ENCODE measurements at places on chromosomes 16 and 17.

GRCh38 chr17:66467766-66468165, 165.4 kb downstream of the PRKCA start:
- no peak for DNase-seq

DNA sequence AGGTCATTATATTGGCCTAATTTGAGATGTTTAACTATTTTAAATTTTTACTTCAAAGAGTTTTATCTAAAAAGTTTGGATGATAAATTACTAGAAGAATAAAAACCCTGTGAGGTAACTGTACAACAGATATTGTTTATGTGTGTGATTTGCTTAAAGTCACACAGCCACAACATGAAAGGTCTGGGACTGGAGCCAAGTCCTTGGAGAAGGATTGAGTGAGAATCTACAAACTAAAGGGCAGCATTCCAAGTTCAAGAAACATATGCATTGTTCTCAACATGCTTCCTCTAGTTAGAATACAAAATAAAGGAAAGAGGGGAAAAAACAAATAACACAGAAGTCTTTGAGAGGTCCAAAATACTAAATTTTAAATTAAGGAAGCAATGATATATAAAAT, 131.5 kb upstream of the MON1B start:
- DNase-seq, result no peak

DNA sequence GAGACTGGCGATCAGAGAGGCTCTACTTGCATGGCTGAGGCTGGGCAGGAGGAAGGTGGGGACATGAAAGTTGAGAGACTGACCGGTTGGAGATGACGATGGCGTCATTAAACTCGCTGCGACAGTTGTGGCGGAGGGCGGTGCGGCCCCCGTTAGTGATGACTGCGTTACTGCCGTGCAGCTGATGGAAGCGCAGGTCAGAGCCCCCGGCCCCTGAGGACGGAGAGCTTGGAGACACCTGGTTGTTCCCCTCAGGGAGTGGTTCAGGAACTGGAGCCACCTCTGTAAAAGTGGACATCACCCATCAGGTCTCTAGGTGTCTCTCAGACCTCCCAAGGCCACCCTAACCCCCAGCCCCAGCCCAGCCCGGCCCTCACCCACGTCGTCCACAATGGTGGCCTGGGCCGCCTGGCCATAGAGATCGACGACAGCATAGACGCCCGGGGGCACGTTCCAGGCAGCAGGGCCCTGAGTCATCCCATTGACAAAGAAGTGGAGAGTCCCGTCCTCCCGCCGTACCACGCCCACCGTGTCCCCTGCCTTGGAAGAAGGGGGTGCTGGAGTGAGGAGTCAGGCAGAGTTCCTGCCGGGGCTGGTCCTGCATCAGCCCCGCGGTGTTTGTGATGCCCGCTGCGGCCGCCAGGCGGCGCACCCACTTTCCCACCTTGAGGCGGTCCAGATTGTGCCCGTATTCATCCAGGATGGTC, 5.3 kb downstream of the NEURL4 start:
- DNase-seq, result no peak

GRCh38 chr16:19709381-19710136, 8.5 kb downstream of the KNOP1 start:
- no peak for DNase-seq

DNA sequence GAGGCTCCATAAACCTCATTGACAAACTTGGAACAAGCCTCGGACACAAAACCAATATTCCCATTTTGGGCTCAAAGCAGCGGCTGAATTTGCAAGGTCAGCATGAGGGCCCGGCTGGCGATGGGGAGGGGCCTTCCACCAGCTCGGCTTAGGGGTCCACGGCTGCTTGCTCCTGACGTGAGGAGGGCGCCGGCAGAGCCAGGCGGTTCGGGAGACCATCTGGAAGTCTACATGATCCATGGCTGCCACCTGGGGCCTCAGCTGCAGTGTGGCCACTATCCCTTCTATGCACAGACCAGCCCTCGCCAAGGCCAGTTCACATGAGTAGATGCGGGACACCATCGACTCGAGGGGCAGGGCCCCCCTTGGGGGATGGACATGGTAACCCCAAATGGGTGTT, 39.1 kb downstream of the NDEL1 start:
- DNase-seq, result no peak

DNA sequence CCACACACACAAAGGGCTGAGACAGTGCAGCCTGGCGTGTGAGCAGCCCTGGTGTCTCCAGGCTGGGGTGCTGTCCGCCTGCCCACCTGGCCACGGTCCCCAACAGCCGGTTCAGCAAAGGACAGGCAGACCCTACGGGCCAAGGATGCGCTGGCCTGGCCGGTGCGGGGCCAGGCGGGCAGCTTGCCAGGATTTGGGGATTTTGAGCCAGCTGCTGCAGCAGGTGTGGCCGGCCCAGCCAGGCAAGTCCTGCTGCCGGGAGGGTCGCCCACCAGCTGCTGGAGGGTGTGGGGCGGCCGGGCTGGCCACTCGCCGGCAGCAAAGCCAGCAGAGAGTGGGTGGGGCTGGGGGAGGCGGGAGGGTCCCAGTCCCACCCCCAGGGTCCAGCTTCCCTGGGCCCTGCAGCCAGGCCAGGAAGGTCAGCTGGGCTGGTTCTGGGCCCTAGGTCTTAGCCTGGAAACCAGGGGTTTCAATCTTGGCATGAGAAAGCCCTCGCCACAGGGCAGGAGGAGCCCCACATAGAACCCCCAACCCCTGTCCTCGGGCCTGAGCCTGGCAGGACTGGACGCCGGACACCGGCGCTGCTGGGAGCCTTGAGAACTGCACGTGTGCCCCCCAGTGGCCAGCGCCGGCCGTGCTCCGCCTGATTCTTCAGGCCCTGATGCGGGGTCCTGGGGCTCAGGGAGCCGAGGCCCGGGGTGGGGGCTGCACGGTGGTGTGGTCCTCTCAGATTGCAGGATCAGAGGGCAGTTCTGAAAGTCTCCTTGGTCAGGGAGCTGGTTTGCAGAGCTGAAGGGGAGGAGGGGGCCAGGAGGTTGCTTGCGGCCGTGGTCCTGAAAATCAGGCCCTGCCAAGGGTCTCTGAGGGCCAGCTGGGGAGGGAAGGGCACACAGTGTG, 17.6 kb upstream of the SSTR5 start:
- peak; percentile 5 for DNase-seq

DNA sequence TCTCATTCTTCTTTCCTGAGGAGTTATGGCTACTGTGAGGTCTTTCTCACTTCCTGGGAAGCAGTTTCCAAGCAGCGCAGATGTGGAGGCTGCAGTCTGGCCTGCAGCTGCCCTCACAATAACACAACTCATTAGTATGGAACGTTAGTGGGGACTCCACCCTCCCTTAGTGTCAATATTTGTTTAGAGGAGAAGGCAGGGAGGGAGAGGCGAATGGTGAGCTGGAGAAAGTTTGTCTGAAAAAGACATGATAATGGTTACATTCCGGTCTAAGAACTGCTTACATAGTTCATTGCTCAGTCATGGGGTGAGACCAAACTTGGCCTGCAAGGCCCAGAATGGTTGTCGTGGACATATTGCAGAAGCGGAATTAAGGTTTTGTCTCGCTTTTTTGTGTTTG, 170.2 kb downstream of the HS3ST3B1 start:
- DNase-seq, result no peak

GRCh38 chr16:53558710-53559109, 55.7 kb upstream of the AKTIP start:
- no peak for DNase-seq

DNA sequence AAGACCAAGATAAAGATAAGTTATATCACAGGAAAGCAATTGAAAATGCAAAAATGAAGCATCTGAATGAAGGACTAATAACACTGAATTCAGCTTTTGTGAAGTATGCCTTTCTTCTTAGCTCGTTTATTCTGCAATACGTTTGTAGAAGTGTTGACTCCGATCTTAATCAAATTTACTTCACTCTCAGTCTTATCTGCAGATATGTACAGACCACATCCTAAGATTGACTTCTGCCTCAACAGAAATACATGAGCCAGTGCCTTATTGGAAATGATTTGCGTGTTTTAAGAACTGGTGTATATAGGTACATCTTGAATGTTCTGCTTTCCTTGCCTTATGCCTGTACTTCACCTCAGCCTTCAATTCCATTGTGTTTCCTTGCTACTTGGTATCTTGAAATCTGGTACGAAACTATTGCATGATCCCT, 1.3 kb downstream of the ATF7IP2 start:
- no peak for DNase-seq

GRCh38 chr17:79890706-79891105, 51.5 kb upstream of the CBX4 start:
- DNase-seq, result no peak

GRCh38 chr16:30120340-30121105, 2.5 kb downstream of the MAPK3 start:
- DNase-seq, result no peak

All from astrocyte of the cerebellum (primary cell).